Activated T-helper 9 cell treated with anti-CD3 and anti-CD28 coated beads, Interleukin-2, amount 50 U/mL, for 16 hours (primary cell): ENCODE measurements at places on chromosomes 16 and 17.

GRCh38 chr17:61128661-61129115 is 271.0 kb upstream of the TBX2 start:
- no peak for DNase-seq

DNA sequence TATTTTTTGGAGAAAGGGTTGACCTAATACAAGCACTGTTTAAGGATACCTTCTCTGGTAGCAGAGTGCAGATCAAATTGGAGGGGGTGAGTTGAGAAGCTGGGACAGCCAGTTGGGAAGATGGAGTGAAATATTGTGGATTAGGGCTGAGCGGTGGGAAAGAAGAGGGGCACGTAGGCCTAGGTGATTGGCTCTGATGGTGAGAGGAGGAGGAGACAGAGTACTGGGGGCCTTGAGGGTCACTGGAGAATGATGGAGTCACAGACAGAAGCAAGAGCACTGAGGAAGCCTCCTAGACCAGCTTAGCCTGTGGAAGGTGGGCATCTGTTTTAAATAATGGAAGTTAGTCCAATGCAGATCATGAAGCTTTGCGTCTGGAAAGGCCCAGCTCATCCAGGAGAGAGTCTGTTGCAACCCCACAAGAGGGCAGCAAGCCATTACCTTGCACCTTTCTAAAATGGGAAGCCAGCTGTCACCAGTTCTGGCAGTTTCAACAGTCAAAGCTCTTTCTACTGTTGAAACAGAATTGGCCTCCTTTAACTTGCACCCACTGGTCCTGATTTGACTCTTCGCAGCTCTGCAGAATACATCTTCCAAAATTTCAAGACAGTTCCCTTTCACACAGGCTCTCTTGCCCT is 11.8 kb downstream of the SLC9A5 start:
- DNase-seq: no peak

- no peak for DNase-seq
Measured at GRCh38 chr17:34368196-34368945, 5.3 kb upstream of the CCL1 start.

GRCh38 chr17:75096082-75096625 is 8.4 kb downstream of the SLC16A5 start:
- DNase-seq: no peak

- no peak for DNase-seq
Measured at GRCh38 chr17:64009571-64010402, 10.6 kb downstream of the ICAM2 start.

- no peak for DNase-seq
Measured at GRCh38 chr16:495127-495748, 32.3 kb upstream of the CAPN15 start.

DNA sequence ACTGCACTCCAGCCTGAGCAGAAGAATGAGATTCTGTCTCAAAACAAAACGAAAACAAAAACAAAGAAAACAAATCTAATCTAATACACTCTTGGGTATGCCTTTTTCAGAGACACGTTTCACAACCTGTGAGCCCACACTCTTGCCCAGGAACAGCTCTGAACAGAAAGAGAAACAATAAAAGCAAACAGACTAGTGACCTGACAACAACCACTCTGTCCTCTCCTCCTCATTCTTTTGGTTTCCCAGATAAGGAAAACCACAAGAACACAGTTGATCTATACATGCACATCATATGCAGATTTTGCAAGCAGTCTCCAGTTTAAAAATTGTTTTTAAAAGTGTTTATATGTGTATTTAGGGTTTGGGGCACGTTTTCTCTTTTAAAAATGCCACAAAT is 1.3 kb downstream of the MKS1 start:
- no peak for DNase-seq

GRCh38 chr16:3158510-3159314 is 23.9 kb downstream of the ZNF213 start:
- peak; percentile 86 for DNase-seq

DNA sequence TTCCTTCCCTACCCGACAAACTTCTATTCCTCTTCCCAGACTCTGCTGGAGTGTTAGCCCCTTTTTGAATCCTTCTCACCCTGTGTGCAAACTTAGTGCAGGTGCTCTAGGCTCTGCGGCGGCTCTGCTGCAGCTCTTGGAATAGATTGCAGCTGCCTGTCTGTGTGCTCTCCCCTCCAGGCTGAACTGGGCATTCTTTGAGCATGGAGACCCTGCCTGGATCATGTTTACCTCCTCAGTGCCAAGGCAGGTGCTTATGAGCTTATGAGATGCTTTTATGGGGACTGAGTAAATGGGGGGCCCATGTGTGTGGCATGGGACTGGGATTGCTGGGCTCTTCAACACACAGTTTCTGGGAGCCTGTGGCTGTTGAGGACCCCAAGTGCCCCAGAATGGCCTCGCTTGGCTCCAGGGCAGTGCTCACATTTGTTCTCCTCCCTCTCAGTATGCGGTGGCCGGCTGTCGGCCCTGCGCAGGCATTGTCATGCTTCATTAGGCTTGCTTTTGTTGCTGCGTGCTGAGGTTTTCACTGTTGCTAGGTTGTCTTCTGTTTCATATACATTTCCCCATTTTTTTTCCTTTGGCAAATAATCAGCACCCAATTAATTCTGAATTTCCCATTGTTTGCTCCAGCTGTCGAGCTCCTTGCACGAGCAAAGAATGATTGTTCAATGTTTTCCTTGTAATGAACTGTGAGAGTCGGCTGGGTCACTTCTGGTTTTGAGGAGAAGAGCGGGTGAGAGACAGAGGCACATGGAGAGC is 185.5 kb upstream of the NLRP1 start:
- no peak for DNase-seq

DNA sequence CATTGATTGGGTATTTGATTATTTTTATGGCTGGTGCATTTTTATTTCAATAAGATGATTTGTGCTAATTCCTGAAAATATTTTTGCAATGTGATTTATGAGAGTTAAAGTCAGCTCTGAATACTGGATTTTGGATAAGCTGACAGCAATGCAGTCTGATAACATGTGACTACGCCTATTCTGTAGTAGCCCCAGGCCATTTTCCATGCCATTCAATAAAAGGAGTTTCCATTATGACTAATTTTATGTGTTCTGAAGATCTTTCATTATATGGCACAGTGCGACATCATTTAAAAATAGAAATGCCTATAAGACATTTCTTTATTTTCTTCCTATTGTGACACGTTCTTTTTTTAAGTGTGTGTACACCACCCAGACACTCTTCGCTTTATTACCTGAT is 46.3 kb downstream of the KCNJ2 start:
- no peak for DNase-seq

GRCh38 chr17:72419866-72420774 is 299.3 kb downstream of the SOX9 start:
- DNase-seq: no peak

- no peak for DNase-seq
Measured at GRCh38 chr17:45038728-45039634, 12.5 kb downstream of the DCAKD start.

DNA sequence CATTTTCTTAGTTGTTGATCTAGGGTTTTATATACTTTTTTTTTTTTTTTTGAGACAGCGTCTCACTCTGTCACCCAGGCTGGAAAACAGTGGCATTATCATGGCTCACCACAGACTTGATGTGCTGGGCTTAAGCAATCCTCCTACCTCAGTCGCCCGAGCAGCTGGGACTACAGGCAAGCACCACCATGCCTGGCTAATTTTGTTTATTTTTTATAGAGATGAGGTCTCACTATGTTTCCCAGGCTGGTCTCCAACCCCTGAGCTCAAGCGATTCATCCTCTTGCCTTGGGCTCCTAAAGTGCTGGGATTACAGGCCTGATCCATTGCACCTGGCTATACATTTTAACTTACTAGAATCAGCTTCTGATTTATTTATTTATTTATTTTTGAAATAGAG is 34.2 kb upstream of the ATP2A3 start:
- no peak for DNase-seq

DNA sequence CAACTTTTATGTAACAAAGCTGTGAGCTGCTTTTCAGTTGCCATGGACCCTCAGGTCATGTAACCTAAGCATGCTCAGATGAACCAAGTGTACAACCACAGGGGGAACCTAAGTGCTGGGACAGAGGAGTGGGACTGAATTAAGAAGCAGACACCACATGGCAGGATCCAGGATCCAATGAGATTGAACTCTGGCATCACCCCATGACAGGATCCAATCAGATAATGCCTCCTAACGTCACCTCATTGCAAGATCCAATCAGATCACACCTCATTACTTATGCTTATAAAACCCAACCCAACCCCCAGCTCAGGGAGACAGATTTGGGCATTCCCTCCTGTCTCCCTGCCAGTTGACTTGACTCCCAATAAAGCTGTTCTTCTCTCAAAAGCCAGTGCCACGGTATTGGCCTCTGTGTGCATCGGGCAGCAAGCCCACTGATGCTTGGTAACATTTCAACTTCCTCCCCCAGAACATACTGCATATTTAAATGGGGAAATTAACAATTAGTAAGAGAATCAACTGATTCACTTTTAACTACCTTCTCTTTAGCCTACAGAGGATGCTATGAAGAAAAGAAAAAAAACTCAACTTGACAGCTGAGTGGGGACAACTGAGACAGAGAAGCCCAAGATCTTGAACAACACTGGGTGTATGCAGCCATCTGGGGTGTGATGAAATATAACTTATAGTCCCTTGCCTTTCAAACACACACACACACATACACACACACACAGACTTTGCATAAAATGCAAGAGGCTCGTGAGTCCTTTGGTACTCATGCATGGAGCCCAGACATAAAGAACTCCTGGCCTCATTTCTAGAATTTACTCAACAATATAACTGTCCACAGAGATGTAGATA is 148.4 kb downstream of the SLC39A11 start:
- no peak for DNase-seq

DNA sequence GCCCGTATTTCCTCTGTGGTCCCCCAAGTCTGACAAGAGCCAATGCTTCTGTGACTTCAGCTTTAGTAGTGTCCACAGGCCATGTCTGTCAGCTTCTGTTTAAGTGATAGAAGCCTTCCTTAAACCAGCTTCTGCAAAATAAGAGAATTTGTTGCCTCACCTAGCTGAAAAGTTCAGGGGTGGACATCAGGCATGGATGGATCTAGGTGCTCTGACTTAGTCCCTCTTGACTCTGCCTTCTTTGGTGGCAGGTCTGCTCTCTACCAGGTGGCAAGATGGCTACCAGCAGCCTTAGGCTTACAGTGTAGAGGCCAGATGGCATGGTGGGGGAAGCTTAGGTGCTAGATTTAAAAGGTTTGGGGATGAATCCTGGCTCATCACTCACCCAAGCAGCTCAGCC is 33.7 kb downstream of the KATNIP start:
- DNase-seq: no peak

- peak; percentile 74 for DNase-seq
Measured at GRCh38 chr17:5031365-5032082, 3.7 kb downstream of the SLC52A1 start.

DNA sequence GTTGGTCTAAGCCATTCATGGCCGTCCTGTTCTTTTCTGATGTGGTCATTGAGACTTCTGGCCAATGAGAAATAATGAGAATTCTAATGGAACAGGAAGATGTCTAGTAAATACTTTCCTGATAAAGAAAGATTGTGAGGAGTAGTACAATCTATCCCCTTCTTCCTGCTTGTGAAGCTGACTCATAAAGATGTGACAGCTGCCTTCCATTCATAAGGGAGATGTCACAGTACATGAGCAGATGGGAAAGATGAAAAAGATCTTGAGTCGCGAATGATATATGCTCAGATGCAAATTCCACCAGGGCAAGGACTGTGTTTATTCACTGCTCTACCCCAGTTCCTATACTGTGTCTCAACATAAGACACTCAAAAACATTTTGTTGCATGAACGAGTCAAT is 111.7 kb upstream of the FOXF1 start:
- no peak for DNase-seq

DNA sequence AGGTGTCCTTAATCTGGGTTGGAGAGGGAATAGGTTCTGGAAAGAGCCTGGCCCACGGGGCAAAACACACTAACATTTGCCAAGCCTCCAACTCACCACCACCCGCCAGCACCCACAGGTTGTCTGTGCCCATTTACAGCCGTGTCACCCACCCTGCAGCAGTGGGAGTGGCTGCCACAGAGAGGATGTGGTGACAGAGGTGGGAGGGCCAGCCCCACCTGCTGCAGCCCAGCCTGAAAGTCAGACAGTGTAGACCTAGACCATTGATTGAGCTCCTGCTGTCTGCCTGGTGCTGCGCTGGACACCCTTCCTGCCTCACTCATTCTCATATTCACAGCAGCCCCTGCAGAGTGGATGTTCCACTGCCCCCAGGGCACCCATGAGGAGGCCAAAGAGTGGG is 44.7 kb downstream of the IL21R start:
- DNase-seq: peak; percentile 42

DNA sequence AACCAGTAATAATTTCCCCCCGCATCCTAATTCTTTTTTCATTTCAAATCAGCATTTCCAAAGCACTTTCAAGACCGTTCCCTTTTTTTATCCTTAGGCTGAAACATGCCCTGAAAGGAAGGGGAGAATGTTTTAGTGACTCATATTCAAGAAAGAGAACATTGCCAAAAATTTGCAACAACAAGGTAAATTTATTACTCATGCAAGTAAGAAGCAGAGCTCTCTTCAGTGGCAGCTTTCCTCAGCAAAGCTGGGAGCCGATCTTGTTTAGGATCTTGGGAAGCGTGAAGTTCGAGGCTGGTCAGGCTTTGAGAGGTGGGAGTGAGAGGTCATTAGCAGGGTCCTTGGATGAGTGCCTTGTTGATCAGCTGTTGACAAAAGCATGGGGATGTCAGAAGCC is 129.5 kb downstream of the PRKCA start:
- DNase-seq: no peak
